HCEC 1CT (cell line): ENCODE measurements at places on chromosomes 13 and 19.

GRCh38 chr19:12314553-12314952 lies 18.9 kb downstream of the ZNF563 start:
- DNase-seq = no peak

- no peak for DNase-seq
These were observed 1351.3 kb downstream of the EFNB2 start for GRCh38 chr13:105184201-105184600.

DNA sequence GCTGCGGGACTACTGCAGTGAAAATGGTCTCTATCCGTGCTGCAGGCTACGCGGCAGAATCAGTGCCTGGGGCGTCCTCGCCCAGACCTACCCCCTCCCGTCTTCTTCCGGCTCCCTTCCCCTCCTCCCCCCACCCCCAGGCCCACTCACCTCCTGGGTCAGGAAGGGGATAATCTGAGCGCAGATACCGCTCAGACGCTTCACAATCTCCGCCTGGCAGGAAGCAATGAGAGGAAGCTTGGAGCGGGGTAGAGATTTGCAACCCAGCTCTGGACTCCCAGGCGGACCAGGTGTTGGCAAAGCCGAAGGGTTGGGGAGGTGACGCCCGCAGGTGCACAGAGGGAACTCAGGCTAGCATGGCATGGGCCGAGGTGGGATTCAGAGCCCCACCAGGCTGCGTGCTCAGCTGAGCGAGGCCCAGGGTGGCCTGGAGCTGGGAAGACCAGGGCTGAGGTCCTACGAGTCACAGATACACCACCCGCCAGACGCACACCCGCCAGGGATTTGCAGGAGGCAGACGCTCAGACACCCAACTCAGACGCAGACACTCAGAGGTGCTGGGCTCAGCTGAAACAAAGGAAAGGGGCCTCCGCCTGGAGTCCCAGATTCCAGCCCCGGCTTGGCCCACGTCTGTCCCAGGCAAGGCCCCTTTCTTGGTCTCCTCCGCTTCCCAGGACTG lies 4.1 kb downstream of the TLE2 start:
- DNase-seq = no peak

- no peak for DNase-seq
These were observed 315.9 kb downstream of the SLC7A1 start for GRCh38 chr13:29279356-29280254.

GRCh38 chr13:67946131-67946530 lies 716.0 kb upstream of the PCDH9 start:
- no peak for DNase-seq

- DNase-seq = no peak
These were observed 161.2 kb downstream of the IRS2 start for GRCh38 chr13:109625156-109625555.

- DNase-seq = peak; percentile 2
These were observed 411.6 kb upstream of the SLITRK5 start for GRCh38 chr13:87259479-87260083.

- no peak for DNase-seq
These were observed 51.3 kb downstream of the PTPRS start for GRCh38 chr19:5289060-5289990.

DNA sequence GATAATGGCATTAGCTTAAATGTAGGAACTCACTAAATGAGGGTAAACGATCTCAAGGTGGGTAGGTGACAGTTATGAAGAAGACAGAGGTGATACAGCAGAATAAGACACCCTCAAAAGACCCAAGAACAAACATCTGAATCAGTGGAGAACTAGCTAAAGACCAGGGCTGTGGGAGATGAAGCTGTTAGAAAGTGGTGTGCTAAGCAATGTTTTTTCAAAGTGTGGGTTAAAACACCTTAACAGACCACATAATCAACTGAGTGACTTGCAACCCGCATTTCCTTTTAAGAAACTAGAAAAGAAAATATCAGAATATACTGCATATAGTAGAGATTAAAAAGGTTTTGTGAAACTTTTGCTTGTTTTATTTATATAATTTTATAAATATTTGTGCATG lies 70.0 kb downstream of the ZDHHC20 start:
- no peak for DNase-seq

DNA sequence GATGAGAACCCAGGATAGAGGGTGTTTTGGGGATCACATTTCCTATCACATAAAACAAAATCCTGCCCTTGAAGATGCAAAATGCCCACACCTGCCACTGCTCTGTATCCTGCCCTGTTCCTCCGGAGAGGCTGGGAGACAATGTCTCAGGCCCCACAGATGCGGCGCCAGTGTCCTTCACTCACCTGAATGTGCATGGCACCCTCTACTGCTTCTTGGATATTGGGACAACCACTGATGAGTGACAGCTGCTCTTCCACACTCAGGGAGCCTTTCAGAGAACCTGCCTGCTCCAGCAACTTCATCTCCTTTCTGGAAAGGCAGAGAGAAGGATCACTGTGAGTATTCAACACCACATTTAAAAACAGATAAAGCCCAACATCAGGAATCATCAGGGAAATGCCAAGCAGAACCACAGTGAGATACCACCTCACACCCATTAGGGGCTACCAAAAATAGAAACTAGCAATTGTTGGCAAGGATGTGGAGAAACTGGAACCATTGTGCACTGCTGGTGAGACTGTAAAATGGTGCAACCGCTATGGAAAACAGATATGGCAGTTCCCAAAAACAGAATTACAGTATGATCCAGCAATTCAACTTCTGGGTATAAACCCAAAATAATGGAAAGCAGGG lies 36.4 kb downstream of the CRYL1 start:
- DNase-seq = no peak

- DNase-seq = no peak
These were observed 71.5 kb downstream of the KCTD15 start for GRCh38 chr19:33868076-33868735.

DNA sequence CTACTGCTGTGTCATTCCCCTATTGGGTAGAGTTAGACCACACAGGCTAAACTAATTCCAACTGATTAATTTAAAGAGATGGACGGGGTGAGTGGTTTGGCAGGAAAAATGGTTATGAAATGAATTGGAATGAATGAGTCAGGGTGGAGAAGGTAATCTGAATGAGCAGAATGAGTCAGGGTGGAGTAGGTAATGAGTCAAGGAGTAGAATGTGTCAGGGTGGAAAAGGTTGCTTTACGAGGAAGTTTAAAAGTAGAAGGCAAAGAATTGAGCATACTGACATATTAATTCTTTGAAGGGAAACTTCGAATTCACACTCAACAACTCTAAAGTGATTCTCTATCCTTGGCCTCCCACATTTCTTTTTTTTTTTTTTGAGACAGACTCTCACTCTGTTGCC lies 12.7 kb upstream of the ZNF121 start:
- DNase-seq = peak; percentile 93

DNA sequence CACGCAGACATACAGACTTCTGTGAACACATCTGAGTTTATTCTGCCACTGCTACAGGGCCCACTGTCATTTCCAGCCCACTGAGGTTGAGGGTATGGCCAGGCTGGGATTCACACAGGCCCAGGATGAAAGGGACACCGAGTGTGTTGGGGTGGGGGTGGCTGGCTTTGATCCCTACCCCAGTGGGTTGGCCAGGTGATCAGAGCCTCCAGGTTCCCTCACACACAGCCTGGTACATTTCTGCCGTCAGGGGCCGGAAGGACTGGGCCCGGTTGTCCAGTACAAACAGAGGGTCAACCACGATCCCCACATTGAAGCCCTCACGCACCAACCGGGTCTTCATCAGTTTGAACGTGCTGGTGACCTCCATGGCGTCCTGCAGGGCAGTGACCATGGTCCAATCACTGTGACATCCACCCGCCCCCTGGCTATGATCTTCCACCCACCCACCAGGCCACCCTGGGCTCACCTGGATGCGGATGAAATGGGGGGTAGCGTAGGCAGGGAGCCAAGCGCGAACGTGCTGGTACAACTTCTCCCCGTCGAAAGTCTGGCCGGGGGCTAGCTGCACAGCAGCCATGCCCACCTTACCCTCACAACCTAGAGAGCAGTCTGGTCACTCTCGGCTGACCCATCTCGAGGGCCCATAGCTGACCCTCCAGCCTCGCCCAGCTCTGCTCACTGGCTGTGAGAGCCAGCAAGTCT lies 13.3 kb downstream of the SLC27A5 start:
- no peak for DNase-seq

DNA sequence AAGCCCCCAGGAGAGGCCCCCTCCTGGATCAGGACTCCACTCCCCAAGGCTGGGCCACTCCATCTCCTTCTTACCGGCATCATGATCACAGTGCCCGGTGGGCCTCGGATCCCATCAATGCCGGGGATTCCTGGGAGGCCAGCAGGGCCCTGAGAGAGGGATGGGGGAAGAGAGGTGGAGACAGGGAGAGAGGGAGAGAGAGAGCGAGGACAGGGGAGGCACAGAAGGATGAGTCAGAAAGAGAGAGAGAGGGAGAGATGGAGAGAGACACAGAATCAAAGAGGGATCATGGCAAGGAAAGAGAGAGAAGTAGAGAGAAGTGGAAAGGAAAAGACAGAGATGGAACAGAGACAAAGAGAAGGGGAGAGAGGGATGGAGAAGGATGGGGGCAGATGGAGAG lies 13.8 kb downstream of the COL5A3 start:
- DNase-seq = no peak

DNA sequence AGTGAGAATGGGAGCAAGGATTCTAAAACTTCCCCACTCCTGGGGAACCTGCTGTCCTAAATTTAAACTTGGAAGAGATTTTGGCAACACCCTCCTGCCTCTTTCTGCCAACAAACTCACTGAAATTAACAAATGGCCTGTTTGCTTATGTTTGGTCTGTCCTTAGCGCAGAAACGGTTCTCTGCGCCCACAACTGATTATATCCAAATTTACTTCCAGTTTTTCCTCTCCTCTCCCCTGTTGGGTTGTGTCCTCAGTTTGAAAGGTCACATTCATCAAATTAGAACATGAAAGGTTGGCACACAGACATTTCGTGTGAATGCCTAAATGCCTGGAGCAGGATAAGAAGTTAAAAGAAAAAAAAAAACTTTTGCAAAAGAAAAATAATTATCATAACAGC lies 56.4 kb upstream of the MRI1 start:
- no peak for DNase-seq

GRCh38 chr13:29174093-29174492 lies 354.0 kb downstream of the MTUS2 start:
- DNase-seq = no peak

DNA sequence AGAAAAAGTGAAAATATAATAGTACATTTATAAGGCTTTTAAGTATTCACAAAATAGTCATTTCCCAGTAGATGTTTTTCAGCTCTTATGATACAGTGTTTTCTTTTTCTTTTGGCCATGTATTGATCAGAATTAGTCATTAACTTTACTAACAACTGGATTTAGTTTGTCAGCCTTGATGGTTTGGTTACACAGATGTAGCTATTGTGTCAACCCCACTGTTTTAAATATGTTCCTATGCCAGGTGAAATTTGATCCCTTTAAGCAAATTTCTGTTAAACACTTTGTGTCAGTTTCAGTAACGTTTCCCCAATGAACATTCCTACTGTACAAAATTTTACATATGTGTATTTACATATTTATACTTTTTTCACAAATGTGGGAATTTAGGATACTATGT lies 261.5 kb upstream of the STARD13 start:
- peak; percentile 37 for DNase-seq

DNA sequence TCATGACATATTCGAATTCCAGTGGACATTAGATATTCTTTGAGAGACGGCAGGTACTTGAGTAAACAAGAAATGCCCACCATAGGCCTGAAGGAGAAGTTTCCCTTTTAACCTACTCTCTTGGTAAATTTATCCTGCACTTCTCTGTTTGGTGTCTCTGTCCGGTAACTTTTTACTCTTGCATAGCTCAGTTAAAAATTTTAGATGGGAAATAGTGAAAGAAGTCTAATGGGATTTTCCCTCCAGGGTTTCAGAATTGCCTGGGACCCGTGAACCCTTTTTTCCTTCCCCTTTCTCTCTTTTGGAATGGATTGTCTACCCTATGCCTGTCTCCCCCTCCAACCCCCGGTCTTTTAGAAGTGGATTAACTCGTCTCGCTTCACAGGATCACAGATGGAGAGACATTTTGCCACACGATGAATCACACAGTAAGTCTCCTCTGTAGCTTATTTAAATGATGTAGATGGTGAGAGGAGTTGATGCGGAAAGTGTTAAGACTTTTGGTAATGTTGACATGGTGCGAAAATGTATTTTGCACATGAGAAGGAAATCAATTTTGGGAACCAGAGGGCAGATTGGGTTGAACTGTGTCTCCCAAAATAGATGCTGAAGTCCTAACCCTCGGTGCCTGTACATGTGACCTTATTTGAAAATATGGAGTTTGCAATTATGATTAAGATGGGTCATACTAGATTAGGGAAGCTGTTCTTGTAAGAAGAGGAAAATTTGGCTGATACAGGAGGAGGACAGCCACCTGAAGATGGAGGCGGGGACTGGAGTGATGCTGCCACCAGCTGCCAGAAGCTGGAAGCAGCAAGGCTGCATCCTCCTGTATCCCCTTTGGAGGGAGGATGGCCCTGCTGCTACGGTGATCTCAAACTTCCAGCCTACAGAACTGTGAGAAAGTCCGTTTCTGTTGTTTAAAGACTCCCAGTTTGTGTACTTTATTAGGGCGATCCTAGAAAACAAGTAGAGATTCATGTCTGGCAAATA lies 711 bp upstream of the MIPEP start:
- DNase-seq = peak; percentile 26
